ENCODE measurements at places on chromosomes 1 and 21.

- DNase-seq = no peak
Measured at GRCh38 chr1:110647254-110647891, 27.4 kb downstream of the KCNA3 start.

DNA sequence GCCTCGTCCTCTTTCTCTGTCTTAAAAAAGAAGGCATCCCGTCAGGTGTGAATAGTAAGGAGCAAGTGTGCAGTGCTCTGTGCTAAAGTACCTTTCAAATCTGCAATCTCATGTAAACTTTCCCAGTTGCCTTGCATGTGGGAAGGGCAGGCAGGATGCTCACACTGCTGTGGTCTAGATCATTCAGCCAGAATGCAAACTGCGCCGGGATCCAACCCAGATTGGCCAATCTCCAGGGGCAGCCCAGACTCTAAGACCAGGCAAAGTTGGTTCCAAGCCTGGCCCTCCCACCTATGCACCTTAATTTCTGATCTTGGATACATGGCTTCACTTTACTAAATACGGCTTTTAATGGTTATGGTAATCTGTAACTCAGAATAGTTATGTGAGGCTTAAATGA lies 3.2 kb upstream of the MAP1LC3C start:
- DNase-seq = no peak

GRCh38 chr1:197092491-197093023 lies 25.5 kb upstream of the F13B start:
- no peak for DNase-seq

- no peak for DNase-seq
Measured at GRCh38 chr1:61472876-61473275, 252.1 kb downstream of the TM2D1 start.

- DNase-seq = no peak
Measured at GRCh38 chr1:77018311-77018710, 151.0 kb downstream of the ST6GALNAC5 start.
